ENCODE measurements at places on chromosomes 1 and 21.

GRCh38 chr1:160413716-160414115, 13.4 kb downstream of the VANGL2 start:
- no peak for DNase-seq

GRCh38 chr1:240691909-240692705, 80.2 kb upstream of the GREM2 start:
- no peak for DNase-seq

GRCh38 chr1:96355521-96355920, 366.1 kb upstream of the PTBP2 start:
- DNase-seq, result no peak

DNA sequence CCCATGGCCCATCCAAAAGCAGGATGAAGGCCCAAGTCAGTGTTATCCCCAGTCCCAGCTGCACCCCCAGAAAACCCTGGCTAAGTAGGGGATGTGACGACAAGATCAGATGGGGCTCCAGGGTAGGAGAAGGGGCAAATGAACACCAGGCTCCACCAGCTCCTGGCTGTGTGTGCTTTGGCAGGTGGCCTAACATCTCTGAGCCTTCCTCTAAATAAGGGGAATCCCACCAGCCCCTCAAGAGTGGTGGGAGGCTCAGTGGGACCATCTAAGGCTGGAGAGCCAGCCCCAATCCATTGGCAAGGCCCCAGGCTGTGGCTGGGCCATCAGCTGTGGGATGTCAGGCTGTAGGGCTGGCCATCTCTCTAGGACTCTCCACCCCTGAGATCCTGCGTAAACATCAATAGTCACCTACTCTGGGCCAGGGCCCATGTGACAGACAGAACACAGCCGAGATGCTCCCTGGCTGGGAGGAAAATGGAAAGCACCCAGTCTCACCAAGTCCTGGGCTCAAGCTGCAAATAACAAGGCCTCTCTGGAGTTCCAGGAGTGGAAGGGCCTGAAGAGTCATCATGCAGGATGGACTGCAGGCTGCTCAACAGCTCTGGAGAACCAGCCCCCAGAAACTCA, 7.5 kb downstream of the SDC3 start:
- DNase-seq, result no peak

DNA sequence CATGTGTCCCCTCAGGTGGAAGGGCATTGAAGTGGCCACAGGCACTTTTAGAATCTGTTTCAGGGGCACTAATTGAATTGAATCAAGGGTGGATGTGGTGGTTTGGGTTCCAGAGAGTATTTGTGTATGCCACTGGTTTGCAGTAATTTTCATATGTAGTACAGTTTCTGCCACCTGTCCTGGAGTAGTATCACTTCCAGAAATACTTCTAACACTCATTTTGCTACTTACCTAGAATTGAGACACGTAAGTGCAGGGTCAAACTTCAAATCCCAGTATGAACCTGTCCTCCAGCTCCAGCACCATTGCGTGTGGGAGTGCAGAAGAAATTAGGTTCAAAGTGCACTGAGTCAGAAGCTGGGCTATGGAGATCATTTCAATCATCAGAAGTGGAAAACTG, 26.8 kb downstream of the RSPH1 start:
- DNase-seq, result no peak
